Choroid plexus epithelial cell (primary cell): ENCODE measurements at places on chromosomes 2 and 18.

- peak; percentile 86 for DNase-seq
Observed at GRCh38 chr18:9814431-9814830, 71.3 kb upstream of the TXNDC2 start.

DNA sequence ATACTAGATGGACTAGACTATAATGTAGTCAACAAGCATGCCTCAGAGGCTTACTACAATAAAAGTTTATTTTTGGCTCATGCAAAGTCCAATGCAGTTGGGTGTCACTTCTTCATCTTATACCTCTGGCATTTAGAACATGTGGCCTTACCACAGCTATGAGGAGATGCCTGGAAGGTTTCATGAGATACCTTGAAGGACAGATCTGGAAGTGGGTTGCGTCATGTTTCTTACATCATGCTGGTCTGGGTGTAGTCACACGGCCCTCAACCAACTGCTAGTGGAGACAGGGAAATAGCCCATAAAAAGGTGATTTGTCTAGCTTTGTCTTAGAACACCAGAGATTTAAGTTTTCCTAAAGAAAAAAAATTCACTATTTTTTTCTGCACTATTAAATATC lies 91.7 kb upstream of the MMADHC start:
- peak; percentile 73 for DNase-seq

DNA sequence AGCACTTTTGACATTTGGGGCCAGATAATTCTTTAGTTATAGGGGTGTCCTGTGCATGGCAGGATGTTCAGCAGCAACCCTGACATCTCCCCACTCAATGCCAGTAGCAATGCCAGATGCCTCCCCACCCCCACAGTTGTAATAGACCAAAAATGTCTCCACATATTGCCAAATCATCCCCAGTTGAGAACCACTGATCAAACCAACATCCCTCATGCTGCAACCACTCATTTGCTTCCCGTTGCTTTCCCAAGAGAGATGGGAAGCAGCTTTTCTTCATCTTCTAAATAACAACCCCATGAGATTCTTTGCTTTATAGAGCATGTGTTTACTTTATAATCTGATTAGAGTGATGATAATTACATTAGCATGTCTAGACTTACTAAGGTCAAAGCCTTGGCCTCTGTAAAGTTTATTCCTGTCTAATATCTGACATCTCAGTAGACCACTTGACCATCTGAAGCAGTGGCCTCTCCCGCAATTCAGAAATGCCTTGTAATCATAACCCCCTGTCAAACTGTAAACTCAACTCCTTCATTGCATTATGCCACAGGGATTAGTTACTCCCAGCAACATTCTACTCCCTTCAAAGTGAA lies 28.7 kb upstream of the C1D start:
- DNase-seq = no peak

- no peak for DNase-seq
Observed at GRCh38 chr2:27306573-27307286, 1.5 kb downstream of the UCN start.

- DNase-seq = no peak
Observed at GRCh38 chr2:104658904-104659591, 194.9 kb upstream of the POU3F3 start.

- no peak for DNase-seq
Observed at GRCh38 chr2:121570667-121571055, 40.0 kb downstream of the RNU4ATAC start.

DNA sequence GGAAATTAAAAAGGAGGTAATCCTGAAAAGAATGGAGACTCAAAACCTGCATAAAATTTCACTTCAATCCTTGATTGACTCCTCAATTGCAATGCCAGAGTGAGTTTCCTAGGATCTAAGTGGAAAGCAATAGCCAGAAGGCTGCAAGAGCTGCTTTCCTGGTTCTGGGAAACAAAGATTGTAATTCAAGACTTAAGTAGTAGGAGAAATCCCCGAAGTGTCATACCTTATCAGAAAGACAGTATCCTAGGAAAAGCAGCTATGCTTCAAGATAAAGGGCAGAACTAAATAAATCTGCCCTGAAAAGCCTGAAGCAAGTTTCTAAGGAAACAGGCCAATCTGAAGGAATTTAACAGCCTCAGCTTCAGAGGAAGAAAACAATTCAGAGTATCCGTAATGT lies 390.2 kb downstream of the DSC3 start:
- DNase-seq = no peak

DNA sequence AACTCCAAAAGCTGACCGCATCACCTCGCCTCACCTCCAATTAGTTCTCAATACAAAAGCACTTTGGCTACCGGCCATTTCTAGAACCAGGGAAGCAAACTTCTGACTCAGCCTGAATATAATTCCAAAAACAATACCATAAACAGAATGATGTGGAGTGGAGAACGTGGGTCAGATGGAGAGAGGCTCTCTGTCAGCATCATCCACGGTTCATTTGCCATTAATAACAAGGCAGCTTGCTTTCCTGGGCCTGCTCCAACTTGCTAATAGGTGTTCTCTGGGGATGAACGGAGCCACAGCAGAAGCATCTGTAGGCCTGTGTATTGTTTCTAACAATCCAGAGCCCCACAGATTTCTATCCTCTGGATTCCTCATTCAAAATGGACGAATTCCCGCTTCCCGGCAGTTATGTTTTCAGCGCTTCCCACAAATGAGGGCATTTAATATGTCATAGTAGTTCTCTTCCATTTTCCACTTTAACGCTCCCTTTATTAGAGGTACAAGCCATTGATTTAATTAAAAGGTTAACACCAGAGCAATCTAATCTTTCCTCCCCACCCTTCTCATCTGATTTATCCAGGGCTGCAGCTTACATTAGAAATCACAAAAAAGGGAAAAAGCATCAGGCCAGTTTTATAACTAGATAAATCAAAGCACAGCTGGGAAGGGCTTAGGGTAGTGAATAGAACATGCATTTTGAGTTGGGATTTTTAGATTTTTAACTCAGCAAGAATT lies 23.2 kb upstream of the CNTNAP5 start:
- no peak for DNase-seq

- no peak for DNase-seq
Observed at GRCh38 chr2:179174240-179174639, 90.4 kb downstream of the SESTD1 start.

DNA sequence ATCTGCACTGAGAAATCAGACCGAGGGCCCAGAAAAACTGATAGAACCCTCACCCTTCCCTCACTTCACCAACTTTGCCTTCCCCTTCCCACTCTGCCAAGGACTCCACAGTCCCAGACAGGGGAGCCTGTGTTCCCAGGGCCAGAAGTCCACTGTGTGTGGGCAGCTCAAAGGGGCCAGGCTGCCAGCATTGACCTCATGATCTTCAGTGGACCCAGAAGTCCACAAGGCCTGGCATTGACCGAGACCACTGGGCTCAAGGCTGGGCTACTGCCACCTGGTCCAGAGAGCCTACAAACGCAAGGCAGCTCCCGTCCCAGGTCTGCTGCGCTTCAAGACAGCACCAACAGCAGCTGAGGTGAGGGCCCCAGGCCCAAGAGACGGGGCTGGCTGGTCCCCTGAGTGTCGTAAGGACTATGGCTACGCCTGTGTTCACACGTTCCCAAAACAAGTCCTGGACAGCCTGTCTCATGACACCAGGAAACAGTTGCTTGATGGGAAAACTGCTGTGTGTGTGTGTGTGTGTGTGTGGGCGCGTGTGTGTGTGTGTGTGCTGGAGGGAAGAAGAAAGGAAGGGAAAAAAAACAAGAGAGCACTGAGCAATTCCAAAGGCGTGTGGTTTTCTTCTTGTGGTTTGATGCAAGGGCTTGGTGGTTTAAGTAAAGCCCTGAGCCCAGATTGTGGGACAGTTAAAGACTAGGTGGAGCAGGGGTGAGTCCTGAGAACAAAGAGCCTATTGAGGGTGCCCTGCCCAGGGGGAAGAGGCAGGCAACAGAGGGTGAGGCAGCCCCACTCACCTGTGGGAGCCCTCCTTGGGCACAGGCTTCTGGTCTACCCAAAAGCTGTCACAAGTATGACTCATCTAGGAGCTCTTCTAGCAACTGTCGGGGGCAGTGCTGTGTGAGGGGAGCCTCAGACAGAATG lies 46.6 kb upstream of the ZBTB7C start:
- peak; percentile 96 for DNase-seq

DNA sequence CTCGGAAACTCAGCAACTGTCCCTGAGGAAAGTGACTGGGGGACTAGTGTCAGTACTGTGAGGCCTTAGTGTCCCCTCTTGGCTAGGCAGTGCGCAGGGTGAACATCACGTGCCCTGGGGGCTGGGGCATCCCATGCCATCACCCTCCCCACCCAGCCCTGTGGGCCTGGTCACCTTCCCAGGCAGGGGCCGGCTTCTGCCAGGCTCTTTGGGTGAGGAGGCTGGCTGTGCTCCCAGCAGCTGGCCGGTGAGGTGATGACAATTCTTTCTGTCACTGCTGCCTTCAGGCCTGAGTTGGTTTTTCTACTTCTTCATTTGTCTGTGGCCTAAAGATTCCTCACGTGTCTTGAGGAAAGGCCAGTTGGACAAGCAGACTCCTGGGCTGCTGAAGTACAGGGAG lies 180.8 kb downstream of the KLHL29 start:
- no peak for DNase-seq

GRCh38 chr2:236473691-236474090 lies 95.9 kb upstream of the ACKR3 start:
- DNase-seq = no peak
